ENCODE measurements at places on chromosomes 3 and 15. TPM values are rescaled to one million over a fixed set of nuclear protein-coding genes. Genes with fewer than 3 reads are reported as not detected.

- no peak for DNase-seq
These were observed 31.3 kb downstream of the SNRK start for GRCh38 chr3:43317461-43318316.

GRCh38 chr3:194856296-194856695 lies 170.6 kb downstream of the FAM43A start:
- DNase-seq: no peak

DNA sequence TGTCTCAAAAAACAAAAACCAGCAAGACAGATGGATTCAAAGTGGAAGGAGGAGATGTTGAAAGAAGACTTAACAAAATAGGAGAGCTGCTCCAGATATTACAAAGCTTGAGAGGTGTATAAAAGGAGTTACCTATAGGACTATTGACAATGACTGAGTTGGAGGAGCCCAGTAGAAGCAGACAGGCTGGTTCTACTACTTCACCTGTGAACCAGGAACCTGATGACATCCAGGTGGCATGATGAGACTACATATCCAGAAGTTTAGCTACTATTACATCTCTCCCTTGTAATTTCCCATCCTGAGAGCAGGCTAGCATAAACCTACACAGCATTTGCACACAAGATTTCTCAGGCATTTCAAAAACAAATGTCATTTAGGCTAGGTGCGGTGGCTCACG lies 49.3 kb downstream of the CPEB1 start:
- no peak for DNase-seq

GRCh38 chr3:152046280-152046679 lies 172.8 kb downstream of the SUCNR1 start:
- no peak for DNase-seq

PARP15 gene
- 2.4 TPM for total RNA-seq

UBE2Q2 gene
- total RNA-seq: 45.6 TPM

Measured in tibial nerve (tissue), 4 donors.